T follicular helper cell (primary cell): ENCODE measurements at places on chromosomes 2 and 18.

GRCh38 chr2:138035608-138036217 lies 71.4 kb downstream of the HNMT start:
- no peak for DNase-seq

- no peak for DNase-seq
Measured at GRCh38 chr2:221596192-221596591, 24.1 kb upstream of the EPHA4 start.

DNA sequence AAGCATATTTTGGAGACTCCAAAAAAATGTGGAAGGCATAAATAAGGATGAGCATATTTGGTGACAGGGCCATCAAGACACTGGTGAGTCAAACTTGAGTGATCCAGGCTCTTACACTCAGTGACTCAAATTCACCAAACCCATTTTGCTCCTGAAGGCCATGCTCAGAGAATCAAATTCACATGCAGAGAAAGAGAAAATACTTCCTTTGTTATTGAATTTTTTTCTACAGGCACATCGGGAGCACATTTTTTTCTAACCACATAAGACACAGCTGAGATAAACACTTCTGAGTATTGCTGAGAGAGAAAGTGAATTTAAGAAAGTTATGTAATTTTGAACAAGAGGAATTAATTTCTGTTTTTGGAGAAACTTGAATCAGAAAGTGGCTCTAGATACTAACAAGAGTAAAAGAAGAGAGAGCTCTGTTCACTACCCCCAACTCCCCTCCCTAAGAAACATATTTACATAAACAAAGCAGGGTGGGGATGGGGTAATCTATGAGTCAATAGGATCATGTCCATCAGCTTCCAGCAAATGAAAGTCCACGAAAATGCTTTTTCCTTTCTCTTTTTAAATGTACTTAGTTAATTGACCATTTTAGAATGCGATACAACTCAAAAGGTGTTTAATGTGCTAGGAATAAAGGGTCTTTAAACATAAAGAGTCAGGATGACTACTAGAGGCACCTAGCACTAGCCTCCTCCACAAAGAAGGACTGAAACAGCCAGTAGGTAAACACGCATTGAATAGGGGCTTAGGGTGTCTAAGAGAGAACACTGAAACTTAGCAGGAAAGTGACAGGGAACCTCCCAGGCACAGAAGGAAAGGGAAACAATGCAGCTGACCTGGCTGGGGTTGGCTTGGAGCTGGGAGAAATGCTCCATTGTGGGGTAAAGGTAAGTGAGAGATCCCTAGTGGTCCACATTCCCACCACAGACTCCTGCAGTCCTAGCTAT lies 152.3 kb downstream of the KCNE4 start:
- no peak for DNase-seq

DNA sequence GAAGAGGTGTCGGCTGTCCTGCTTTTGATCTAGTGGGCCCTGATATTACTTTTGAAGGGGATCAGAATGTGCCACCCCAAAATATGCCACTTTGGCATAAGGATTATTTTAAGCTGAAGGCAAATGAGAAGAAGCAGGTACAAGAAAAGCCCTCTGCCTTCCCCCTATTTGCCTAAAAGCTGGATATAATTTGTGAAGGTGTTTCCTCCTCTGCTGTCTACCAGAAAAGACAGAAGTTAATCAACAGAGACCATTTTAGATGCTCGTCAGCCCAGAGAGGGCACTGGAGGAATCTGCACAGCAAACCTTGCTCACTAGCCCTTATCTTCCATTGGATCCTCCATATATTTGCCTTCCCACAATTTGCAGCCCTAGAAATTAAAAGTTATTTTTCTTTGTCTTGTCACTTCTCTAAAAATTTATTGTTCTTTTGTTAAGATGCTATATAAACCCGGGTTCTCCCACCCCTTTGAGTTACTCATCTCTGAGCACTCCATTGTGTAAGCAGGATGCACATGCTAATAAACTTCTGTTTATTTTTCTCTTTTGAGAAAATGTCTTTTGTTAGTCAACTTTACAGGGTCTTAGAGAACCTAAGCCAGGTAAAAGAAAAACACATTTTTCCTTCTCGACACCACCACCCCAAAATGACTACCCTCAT lies 163.2 kb upstream of the SLC1A4 start:
- DNase-seq: no peak

- DNase-seq: no peak
Measured at GRCh38 chr2:220166616-220167015, 539.2 kb downstream of the SLC4A3 start.

- no peak for DNase-seq
Measured at GRCh38 chr18:7696780-7697179, 129.7 kb downstream of the PTPRM start.

- no peak for DNase-seq
Measured at GRCh38 chr2:43490252-43490786, 105.5 kb downstream of the THADA start.

- DNase-seq: no peak
Measured at GRCh38 chr2:121955426-121955825, 200.0 kb downstream of the TSN start.

- DNase-seq: no peak
Measured at GRCh38 chr18:21335927-21336488, 94.0 kb downstream of the GREB1L start.

DNA sequence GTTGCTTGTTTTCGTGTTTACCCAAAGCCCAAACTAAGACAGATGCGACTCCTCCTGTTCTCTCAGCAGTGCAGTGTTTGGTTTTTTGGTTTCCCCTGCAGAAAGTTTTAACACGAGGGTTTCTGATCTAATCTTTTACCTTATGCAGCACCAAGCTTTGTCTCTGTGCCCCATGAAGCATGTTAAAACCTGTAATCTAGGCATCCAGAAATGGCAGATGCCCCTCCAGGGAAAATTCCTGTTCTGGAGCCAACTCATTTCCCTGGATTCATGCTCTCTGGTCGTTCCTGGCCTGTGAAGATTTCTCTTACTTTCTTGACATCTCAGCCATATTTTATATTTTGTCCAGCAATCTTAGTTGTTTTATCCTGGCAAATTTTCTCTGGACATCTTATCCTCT lies 91.5 kb downstream of the LTBP1 start:
- no peak for DNase-seq

DNA sequence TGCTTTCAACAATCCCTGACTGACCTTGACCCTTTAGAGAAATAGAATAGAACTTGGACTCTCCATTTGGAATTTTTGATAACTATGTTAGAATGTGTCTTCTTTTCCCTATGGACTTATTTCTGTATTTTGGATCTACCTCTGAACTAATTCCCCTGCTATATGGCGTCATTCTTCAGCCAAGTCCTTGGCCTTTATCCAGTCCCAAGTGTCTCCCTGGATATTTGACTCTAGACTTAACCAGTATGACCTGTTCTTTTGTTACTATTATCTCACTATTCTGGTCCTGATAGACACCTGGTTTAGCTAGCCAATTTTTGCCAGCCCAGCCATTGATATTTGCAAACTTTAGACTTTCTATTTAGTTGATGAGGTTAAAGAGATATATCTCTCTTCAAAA lies 186.8 kb downstream of the KCNS3 start:
- DNase-seq: no peak

- DNase-seq: no peak
Measured at GRCh38 chr2:62270728-62271127, 74.8 kb downstream of the B3GNT2 start.

- DNase-seq: no peak
Measured at GRCh38 chr2:107418708-107419107, 408.0 kb upstream of the RGPD4 start.

GRCh38 chr2:96262306-96262705 lies 3.5 kb downstream of the TMEM127 start:
- DNase-seq: no peak

DNA sequence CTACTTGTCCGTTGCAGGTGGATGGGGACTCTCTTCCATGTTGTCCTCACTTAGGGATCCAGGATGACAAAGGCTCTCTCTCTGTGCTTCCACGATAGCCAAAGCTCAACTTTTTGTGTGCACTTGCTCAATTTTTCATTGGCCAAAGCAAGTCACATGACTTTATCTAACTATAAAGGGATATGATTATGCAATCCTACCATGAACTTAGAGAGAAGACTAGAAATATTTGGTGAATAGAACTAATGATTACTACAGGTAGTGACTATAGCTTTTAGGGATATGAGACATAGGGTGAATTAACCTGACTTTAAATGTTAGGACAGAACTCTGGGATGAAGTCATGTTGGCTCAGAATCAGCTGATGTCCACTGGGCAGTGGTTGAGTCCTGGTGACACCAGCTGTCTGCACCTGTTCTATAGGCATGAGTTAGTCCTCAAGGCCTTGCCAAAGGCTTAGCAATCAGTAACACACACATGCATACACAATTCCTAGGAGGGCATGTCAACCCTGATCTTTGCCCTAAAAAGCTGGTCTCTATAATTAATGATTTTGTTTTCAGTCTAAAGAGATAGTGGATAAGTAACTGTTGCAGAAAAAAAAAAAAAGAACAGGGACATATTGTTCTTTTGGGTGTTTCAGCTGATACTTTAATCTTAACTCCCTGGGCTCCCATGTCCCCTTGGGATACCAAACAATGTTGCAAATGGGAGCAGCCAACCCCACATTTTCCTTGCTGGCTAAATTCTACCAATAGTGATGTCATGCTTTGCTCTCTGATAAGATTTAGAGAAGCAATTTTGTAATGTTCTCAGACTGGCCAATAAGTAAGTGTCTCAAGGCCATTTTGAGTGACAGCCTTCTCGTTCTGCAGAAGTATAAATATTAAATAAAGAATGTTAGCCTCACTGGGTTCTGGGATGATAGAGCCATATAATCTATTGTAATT lies 12.5 kb upstream of the HK2 start:
- DNase-seq: no peak

- no peak for DNase-seq
Measured at GRCh38 chr2:173249661-173250641, 104.7 kb upstream of the CDCA7 start.

- DNase-seq: peak; percentile 95
Measured at GRCh38 chr2:86562922-86563649, at the start of gene CHMP3. TSS of gene CHMP3 (minus strand) at chr2:86563443. CDS start at chr2:86563348, 95 bp downstream.

GRCh38 chr18:10895976-10896375 lies 253.4 kb downstream of the PIEZO2 start:
- DNase-seq: no peak

- DNase-seq: no peak
Measured at GRCh38 chr2:168343586-168343985, 96.2 kb upstream of the STK39 start.

DNA sequence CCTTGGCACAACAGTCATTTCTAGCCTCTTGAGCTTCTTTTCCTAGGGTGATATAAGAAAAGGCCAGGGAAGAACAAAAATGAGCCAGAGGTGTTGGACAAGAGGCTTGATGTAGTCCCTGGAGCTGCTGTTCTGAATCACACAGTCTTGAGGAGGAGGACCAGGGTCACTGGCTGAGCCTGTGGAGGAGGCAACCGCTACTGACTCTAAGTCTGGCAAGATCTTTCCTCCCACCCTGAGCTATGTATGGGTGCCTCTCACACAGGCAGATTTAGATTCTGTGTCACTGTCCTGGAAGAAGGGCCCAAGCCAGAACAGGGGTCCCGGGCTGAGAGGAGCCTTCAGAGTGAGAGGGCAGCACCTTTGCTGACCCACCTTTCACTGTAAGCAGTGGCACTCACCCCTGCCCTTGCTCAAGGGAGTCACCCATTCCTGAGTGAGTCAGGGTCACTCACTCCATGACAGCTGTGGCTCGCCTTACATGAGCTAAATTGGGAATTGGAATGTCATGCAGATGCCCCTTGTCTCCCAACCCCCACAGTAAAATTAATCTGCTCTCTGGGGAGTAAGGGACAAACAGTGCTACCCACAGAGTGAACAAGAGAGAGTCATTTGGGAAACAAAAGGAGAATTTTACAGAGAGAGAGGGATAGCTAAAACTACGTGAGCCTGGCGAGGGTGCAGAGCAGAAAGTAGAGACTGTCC lies at the start of gene TRIM54:
Gene TRIM54 (plus strand): TSS at position 575 of the 705 bp plus-strand sequence. CDS start 303 bp downstream, outside the sequence.
- DNase-seq: no peak

- DNase-seq: no peak
Measured at GRCh38 chr18:75898651-75899050, 471.1 kb upstream of the SMIM21 start.

DNA sequence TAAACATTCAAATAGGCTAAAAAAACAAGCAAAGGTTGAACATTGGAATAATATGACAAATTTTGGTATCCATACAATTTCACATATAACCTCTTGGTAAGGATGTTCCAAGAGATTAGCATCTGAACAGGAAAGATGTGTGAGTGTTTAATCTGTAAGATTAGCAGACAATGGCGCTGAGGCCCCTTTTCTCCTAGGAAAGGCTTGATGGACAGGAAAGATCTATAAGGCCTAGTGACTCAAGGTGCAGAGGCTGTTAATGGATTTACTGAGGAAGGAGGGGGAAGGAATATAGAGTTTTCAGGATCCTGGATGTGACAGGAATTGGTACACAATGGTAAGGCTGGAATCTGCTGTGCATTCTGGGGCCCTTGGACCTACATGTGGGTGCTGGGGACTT lies 48.1 kb upstream of the SMAD2 start:
- DNase-seq: no peak

GRCh38 chr18:25350489-25351251 lies 1.3 kb downstream of the ZNF521 start:
- no peak for DNase-seq

GRCh38 chr18:50472941-50473340 lies 86.9 kb upstream of the MAPK4 start:
- no peak for DNase-seq

DNA sequence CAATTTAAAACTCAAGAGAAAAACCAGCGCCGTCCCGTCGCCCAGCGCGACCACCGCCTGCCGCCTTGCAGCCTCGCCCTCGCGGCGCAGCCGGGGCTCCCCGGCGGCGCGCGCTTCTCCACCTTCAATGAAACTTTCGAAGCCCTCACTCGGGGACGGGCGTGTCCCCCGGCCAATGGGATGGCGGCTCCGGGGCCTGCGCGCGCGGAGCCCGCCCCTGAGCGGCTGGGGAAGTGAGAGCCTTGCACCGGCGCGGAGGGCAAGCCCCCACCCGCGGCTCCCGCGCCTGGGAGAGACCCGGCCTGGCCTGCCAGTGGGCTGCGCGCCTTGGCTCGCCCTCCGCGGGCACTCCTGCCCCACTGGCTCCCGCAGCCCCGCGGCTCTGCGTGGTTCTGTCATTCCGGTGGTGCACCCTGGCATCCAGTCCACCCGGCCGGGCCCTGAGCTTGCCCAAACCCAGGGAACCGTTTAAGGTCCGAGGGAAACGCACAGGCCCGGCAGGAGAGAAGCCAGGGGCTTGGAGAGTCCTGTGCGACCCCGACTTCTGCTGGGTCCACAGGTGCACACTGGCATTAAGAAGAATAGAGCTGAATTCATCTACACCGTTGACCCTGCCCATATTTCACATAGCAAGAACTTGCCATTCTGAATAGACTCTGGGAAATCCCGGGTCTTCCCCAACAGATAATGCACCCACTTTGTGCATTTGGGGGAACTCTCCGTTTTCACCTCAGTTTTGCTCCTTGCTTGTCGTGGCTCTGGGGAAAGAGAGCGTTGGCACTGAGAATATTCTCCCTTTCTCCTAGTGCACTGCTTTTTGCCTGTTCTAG lies at the start of gene PIEZO2:
Gene PIEZO2 (minus strand): TSS at position 129 of the 830 bp plus-strand sequence. CDS start 981 bp downstream, outside the sequence.
- no peak for DNase-seq

GRCh38 chr2:149561309-149561926 lies 26.2 kb downstream of the MMADHC start:
- DNase-seq: no peak
